Fibroblast of skin of left quadriceps (primary cell): ENCODE measurements at places on chromosomes 6 and 20.

DNA sequence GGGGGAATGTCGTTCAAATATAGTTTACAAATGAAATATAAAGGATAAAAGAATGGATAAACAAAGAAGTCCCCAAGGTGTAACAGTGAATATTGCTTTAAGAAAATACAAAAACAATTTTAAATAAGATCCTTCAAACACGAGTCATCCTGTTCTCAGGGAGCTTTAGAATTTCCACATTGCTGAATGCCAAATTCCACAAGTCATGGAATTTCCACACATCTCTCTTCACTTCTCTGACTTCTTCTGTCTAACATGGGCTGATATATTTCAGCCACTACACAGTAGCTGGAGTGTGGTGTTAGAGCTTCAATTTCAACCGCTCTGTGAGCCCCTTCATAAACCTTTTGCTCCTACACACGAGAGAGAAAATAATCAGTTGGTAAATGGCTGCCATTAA lies 28.0 kb downstream of the IL22RA2 start:
- peak; percentile 4 for DNase-seq

DNA sequence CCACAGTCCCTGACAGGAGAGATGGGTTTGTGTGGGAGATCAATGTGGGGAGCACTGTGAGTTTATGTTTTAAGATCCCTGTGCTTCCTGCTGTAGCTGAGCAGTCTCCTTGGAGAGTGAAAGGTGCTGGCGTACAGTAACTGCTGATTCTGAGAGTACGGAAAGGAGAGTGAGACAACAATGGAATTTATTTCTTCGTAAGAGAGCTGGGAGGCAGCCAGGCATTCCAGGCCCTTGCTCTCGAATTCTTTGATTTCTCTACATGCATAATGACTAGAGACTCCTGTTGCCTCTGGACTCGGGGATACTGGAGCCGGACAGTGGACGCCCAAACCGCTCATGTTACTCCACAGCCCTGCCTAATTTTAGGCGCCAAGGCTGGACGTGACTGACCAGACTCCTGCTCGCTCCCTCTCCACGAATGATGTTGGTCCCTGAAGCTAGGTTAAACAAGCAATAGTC lies 131.0 kb upstream of the PHACTR1 start:
- no peak for DNase-seq

- DNase-seq: no peak
Observed at GRCh38 chr6:170174771-170175643, 115.9 kb downstream of the DLL1 start.

GRCh38 chr6:139635401-139636130 lies 261.1 kb upstream of the CITED2 start:
- DNase-seq: no peak

- no peak for DNase-seq
Observed at GRCh38 chr6:39847221-39847620, 55.0 kb downstream of the DAAM2 start.

GRCh38 chr20:41168281-41169161 lies 31.2 kb downstream of the PLCG1 start:
- no peak for DNase-seq

GRCh38 chr6:63537959-63538300 lies 34.4 kb upstream of the LOC128125822 start:
- DNase-seq: no peak

DNA sequence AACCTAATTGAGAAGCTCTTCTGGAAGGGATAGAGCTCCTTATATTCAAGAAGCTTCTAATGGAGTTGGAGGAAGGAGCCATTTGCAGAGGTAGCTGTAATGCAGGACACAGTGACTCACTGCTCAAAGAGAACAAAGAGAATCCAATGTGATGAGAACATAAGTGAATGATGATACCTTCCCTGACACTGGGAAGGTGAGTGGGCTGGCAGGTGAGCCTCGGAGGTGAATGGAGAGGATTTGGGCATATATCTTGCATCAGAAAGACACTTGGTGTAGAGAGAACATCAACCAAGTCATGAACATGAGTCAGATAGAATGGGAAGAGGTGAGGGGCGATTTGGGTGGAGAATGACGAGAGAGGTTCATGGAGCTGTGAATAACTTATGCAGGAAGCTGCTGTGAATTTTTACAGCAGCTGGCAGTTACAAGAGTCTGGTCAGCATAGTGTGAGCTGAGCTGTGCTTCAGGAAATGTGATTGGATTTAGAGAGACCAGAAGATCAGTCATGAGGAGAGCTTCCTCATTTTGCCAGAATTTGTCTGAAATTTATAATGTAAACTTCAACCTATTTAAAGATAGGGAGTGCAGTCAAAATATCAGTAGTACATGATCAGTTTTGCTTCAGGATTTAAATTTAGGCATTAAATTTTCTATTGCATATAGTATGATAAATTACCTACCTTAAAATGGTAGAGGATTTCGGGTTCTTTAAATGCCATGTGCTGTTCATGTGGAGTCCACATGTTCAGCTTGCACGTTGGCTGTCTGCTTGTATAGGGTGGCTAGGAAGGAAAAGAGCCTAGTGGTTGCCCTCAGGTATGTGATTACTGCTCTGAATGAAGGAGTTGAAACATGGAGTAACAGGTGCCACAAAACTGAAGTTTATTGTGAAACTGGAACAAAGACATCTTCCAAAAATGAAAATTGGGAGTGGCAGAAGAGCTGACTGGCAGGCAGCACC lies 59.2 kb upstream of the KIF25 start:
- no peak for DNase-seq

GRCh38 chr20:17665756-17666155 lies 16.3 kb downstream of the RRBP1 start:
- no peak for DNase-seq

DNA sequence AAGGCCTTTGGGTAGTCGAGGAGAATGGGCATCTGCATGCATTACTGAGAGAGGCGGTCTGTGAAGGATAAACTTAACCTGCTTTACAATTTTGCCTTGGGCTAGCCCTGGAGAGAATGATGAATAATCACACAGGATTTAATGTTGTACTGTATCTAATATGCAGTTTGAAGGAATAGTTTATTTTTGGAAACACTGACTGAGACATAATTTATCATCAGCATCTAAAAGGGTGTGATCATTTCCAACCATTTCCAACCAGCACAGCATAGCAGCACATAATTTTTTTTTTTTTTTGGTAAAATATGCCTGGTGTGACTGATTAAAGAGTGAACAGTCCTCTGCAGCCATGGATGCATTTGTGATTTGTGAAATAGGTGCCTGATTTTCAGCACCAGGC lies 519.5 kb downstream of the PHF3 start:
- no peak for DNase-seq

DNA sequence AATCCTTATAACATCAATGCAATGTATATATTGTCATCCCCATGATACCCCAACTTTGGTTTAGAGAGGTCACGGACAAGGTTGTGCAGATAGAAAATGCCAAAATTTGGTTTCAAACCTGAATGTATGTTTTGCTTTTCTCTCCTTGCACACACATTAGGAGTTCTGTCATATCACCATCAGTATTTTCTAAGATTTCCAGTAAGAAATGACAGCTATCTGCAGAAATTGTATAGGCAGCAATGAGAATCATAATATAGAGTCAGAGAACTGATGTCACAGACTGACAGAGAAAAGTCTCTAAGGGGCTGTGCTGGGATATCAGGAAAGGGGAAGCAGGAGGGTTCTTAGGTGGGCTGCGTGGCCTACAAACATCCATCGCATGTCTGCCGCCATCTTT lies 140.0 kb downstream of the AKAP7 start:
- no peak for DNase-seq

DNA sequence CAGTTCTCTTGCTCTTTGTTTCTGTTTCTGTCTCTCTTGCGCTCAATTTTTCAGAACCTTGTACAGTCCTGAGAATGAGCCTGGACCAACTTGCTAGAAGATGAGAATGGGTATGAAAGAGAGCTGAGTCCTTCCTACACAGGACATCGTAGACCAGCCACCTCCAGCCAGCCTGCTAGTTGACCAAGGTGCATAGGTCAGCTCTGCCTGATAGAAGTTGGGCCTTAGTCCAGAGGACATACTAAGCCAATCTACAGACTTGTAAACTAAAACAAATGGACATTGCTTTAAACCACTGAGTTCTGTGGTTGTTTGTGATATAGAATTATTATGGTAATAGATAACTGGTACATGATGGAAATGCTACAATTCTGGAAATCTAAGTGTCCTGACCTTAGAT lies 236.4 kb upstream of the ZFP64 start:
- DNase-seq: no peak

- DNase-seq: peak; percentile 83
Observed at GRCh38 chr6:10962673-10963072, 75.8 kb downstream of the SYCP2L start.

- no peak for DNase-seq
Observed at GRCh38 chr6:139014945-139015344, 13.6 kb upstream of the ABRACL start.

- DNase-seq: no peak
Observed at GRCh38 chr6:170232186-170233002, 58.5 kb downstream of the DLL1 start.
